ENCODE measurements at places on chromosomes 3 and 15.

DNA sequence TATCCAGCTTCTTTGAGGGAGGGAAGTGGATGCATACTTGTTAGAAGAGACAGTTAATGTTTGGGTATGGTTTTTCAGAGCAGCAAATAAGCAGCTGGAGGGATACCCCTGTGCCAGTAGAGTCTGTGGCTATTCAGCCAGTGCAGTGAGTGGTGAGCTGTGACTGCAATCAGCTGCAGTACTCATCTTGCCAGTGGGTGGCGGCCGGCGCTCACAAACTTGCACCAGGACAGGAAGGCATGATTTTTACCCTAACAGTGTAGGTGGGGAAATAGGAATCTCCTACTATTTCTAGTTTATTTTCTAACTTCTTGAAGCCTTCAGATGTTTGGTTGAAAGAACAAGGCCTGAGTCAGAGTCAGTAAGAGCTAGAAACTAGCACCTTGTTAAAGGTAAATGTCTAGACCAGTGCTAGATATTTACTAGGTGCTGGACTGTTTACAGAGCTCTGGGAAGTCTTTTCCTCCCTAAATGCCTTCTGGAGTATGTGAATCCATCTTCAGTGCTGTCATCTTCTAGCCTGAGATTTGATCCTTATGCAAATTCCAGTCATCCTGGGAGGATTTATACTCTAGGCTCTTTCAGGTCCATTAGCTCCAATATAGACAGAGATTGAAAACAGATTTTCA is 23.6 kb downstream of the TIMP4 start:
- peak; percentile 25 for DNase-seq

DNA sequence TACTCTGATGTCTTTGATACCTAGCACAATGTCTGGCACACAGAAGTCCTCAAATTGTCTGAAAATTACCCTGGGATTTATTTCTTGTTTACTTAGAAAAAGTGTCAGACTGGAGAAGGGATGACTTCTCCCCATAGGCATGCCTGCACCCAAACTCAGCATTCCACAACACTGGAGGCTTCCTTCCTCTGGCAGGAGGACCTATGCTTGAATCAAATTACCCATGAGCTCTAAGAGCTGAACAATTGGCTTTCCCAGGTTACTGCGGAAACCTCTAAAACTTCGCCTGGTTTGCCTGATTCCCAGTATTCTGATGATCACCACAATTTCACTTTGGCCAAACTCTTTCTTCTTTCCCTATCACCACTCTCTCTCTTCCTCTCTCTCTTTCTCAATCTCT is 217.4 kb downstream of the DIPK2A start:
- no peak for DNase-seq

DNA sequence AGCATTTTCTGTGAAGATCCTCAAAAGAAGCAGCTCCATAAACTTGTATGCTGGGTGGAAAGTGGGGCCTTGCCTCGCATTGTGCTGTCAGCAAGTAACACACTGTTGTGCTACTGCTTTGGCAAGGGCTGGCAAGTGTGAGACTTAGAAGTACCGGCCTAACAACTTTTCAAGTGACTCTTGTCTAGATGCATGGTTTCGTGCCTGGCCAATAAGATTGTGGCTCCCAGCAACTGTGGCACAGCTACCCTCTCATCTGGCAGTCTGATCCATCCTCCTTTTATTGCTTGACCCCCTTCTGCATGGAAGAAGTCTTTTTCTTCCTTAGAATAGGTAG is 79.4 kb upstream of the VEPH1 start:
- no peak for DNase-seq

GRCh38 chr15:41284427-41285177 is 47.8 kb downstream of the OIP5 start:
- DNase-seq: no peak

GRCh38 chr15:65275104-65275727 is 11.5 kb downstream of the PARP16 start:
- DNase-seq: no peak

- DNase-seq: no peak
These were observed 336.3 kb upstream of the ADAMTS9 start for GRCh38 chr3:65024148-65024547.

GRCh38 chr3:55161231-55161630 is 233.4 kb upstream of the LRTM1 start:
- DNase-seq: no peak

DNA sequence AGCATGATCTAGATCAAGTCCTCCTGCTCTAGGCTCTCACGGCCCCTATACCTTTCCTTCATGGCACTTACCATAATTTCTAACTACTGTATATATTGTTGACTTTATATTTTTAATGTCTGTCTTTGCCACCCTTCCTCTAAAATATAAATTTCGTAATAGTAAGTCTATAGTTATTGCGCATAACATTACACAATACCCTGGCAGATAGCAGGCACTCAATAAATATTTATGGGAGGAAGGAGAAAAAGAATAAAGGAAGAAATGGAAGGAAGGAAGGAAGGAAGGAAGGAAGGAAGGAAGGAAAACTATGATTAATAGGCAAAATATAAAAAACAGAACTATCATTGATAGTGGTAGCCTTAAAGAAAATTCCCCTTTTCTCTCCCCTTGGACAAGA is 190.3 kb upstream of the LMCD1 start:
- DNase-seq: no peak

DNA sequence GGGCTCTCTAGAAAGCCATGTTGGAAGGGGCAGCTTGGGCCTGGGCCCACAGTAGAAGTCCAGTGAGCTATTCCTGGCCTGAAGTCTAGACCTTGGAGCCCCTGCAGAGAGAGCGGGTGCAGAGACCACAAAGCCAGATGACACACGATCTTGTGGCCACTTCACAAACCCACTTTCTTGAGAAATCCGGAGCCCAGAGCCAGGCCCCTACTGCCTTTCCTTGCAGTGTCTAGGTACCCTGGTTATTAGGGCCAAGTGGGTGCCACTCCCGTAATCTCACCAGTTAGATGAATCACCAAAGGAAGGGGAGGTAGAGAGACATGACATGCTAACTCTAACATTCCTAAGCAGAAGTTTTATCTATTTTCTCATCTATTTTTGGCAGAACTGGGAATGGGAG is 72.5 kb upstream of the ADAMTSL3 start:
- no peak for DNase-seq

- DNase-seq: no peak
These were observed 77.9 kb downstream of the RPN1 start for GRCh38 chr3:128572644-128573105.

GRCh38 chr3:86890741-86891396 is 100.1 kb downstream of the VGLL3 start:
- no peak for DNase-seq

DNA sequence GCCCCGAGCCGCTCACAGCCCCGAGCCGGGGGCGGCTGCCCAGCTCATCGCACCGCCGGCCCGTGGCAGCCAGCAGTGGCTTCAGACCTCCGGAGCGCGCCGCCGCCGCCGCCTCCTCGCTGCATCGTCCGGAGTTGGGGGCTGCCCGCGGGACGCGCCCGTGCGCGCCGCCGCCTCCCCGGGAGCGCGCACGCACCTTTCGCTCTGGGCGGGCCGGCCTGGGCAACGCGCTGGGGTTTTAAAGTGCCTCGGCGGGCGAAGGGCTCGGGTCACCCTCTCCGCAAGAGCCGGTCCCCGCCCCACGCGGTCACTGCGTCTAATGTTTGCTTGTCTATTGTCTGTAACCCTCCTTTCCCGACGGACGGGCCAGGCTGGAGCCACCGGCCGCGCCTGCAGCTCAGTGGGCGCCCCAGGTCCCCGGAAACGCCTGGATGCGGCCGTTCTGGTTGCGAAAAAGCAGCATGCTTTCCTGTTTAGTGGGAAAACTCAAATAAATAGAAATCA is at the start of gene RYK:
TSS of gene RYK (minus strand) at position 143 of the 504 bp plus-strand sequence. CDS start 205 bp downstream, outside the sequence.
- DNase-seq: peak; percentile 28

GRCh38 chr3:141368062-141368924 is at the start of gene ZBTB38:
ZBTB38 (plus strand) TSS chr3:141368504; CDS start chr3:141442389, 73,885 bp downstream.
- no peak for DNase-seq

GRCh38 chr15:80551348-80551747 is 143.8 kb upstream of the ABHD17C start:
- DNase-seq: no peak

- no peak for DNase-seq
These were observed 142.8 kb downstream of the CHL1 start for GRCh38 chr3:339351-339750.

- DNase-seq: no peak
These were observed 107.0 kb downstream of the FNDC3B start for GRCh38 chr3:172146349-172146748.

- no peak for DNase-seq
These were observed 87.4 kb downstream of the TRIM42 start for GRCh38 chr3:140765246-140765645.

DNA sequence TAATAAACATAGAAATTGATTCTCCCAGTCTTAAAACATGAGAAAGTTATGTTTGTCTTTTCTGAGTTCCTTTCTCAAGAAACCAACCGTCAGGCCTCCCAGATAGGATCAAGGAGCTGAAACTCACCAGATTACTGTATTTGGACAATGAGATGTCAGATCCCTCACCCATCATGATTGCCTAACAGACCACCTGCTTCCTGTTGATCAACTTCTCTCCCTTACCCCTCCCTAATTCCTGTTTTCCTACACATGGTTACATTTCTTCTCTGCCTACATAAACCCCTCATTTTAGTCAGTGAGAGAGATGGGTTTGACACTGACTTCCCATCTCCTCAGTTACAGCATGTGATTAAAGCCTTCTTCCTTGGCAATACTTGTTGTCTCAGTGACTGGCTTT is 917.5 kb downstream of the FHIT start:
- no peak for DNase-seq

- DNase-seq: no peak
These were observed 1360.9 kb upstream of the ALCAM start for GRCh38 chr3:104005815-104006214.

GRCh38 chr3:72126441-72127223 is 341.7 kb upstream of the PROK2 start:
- no peak for DNase-seq

DNA sequence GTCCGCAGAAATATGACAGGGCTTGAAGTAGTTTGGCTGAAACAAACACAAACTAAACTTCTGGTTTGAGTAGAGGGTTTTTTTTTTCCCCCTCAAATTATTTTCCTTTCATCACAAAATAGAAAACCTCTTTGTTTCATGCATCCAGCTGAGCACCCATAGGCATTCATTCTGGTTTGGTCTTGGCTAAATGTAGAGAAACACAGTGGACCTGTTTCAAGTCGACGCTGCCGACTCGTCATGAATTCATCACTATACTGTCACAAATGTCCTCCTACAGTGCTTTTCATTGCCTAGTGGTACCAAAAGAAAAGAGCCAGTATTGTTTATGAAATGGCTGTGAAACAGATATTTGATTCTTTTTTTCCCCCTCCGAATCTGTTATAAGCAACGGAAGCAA is 52.4 kb upstream of the GYG1 start:
- DNase-seq: no peak

- DNase-seq: no peak
These were observed 532.3 kb upstream of the ATP11B start for GRCh38 chr3:182261041-182261440.

- DNase-seq: no peak
These were observed 385.0 kb upstream of the C2CD4B start for GRCh38 chr15:62550106-62550505.
